ENCODE measurements at places on chromosomes 1 and 21. TPM values are rescaled to one million over a fixed set of nuclear protein-coding genes. Genes with fewer than 3 reads are reported as not detected.

FAM151A gene
- not detected for total RNA-seq

CYP4A11 gene
- total RNA-seq: not detected

GPR157 gene
- 5.2 TPM for total RNA-seq

GRCh38 chr1:107467286-107467685, 326.4 kb downstream of the NTNG1 start:
- no peak for DNase-seq

DNA sequence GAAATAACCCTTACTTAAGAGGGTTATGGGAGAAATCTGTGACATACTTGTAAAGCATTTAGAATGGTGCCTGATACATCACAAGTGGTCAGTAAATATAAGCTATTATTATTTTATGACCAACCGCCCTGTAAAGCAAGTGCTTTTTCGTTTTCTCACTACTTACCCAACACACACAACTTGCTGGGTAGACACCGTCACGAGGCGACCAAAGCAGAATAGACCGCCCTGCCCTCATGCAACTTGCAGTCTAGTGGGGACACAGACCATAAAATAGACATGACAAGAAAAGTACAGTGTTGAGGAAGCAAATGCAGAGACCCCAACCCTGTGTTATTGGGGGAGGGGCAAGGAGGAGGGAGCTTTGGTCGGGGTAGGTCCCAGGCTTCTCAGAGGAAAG, 744 bp upstream of the IGSF3 start:
- no peak for DNase-seq
